ENCODE measurements at places on chromosomes 12 and 14. TPM values are rescaled to one million over a fixed set of nuclear protein-coding genes. Genes with fewer than 3 reads are reported as not detected.

DNA sequence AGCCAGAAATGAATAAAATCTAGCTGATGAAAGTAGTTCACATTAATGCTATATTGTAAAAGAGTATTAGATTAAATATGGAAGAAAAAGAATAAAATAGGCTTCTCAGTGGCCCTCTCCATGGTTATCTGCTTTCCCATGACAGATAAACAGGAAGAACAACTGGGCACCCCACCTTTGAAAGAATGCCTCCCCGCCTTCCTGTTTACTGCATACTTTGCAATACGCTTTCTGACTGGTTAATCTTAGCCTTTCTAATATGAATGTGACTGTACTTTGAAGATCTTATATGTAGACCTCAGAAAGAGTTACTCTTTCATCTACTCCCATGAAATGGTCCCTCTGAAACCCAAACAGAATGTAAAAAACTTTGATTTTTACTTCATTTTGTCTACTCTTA lies 34.1 kb upstream of the DAAM1 start:
- DNase-seq, result no peak

DNA sequence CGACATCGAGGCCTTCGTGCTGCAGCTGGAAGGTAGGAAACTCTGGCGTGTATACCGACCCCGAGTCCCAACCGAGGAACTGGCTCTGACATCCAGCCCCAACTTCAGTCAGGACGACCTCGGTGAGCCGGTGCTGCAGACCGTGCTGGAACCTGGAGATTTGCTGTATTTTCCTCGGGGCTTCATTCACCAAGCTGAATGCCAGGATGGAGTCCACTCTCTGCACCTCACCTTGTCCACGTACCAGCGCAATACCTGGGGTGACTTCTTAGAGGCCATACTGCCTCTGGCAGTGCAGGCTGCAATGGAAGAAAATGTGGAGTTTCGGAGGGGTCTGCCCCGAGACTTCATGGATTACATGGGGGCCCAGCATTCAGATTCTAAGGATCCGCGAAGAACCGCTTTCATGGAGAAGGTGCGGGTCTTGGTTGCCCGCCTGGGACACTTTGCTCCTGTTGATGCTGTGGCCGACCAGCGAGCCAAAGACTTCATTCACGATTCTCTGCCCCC lies 1.4 kb downstream of the RIOX1 start:
- no peak for DNase-seq

- no peak for DNase-seq
These were observed 840 bp downstream of the DHRS7 start for GRCh38 chr14:60164404-60164711.

DNA sequence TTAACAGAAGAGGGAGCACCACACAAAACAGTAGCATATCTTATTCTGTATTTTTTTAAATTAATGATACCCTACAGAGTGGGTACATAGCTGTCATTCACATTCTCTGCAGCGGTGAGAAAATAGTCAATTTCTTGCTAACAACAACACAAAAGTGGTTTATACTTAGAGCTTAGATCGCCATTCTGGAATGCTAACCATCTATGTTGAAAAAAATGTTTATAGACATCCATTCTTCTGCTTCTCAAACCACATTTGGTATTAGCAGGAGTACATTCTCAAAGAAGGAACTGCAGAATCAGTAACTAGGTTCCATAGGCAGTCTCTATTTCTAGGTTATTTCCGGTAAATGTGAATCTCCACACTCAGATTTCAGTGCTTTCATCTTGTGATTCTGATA lies 185.9 kb downstream of the PPFIA2 start:
- DNase-seq, result no peak

GRCh38 chr12:47111392-47111778 lies 31.6 kb upstream of the AMIGO2 start:
- DNase-seq, result no peak

GRCh38 chr12:41652981-41653380 lies 464.9 kb downstream of the PDZRN4 start:
- DNase-seq, result no peak

DNA sequence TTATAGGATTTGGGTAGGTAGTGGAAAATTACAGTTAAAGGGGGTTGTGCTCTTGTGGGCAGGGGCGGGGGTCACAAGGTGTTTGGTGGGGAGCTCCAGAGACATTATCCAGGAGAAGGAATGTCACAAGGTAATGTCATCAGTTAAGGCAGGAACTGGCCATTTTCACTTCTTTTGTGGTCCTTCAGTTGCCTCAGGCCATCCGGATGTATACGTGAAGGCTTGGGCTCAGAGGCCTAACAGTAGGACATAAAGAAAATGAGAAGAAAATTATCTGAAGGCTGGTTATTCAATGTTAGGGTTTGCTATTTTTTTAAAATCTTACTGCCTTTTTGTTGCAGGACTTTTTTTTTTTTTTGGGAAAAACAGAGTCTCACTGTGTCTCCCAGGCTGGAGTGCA lies 2.5 kb upstream of the PSEN1 start:
- DNase-seq, result no peak

- DNase-seq, result no peak
These were observed 364.9 kb upstream of the GARIN6 start for GRCh38 chr12:99282624-99283023.

GRCh38 chr14:79493081-79493645 lies 718.1 kb downstream of the DIO2 start:
- no peak for DNase-seq

GRCh38 chr12:96014943-96015599 lies 18.9 kb upstream of the HAL start:
- DNase-seq, result no peak

- no peak for DNase-seq
These were observed 707.5 kb upstream of the TMEM132C start for GRCh38 chr12:127559349-127560040.

DNA sequence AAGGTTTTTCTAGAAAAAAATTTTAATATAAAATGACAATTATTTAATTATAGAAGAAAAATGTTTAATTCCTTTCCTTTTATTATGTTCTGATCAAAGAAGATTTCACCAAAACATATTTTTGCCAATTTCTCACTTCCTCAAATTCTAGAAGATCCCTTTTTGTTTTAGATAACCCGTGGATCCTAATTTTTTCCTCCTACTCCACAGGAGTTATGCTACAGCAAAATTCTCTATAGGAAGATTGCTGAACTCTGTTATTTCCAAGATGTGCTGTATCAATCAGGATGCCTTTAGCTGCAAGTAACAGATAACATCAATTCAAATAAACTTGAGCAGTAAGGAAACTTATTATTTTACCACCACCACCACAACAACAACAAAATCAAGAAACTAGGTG lies 3.8 kb upstream of the SNX6 start:
- no peak for DNase-seq

Gene WIF1
- 0.08 TPM for total RNA-seq

Gene RDH16
- total RNA-seq, result 0.05 TPM

Gene PPFIBP1
- 10.9 TPM for total RNA-seq

Gene KRT3
- total RNA-seq, result not detected

Gene AP1G2
- 113 TPM for total RNA-seq

Gene LTB4R
- 8.0 TPM for total RNA-seq

Data from activated T-cell treated with anti-CD3 and anti-CD28 coated beads, Interleukin-2, amount 50 U/mL, for 4 hours (primary cell).